ENCODE measurements at places on chromosomes 13 and 19. TPM values are rescaled to one million over a fixed set of nuclear protein-coding genes. Genes with fewer than 3 reads are reported as not detected.

The ZNF578 gene
- total RNA-seq, result 2.5 TPM

- H3K36me3 ChIP-seq, result no peaks in the 10 kb centered on the region
- peak overlapping the region; percentile 58 for H3K27ac ChIP-seq
- H3K4me1 ChIP-seq, result peaks cover 25% of the 10 kb centered on the region
- no peaks in the 10 kb centered on the region for H3K27me3 ChIP-seq
These were observed 60.4 kb downstream of the MYO9B start for GRCh38 chr19:17136021-17136420.

The PSG2 gene
- not detected for total RNA-seq

DNA sequence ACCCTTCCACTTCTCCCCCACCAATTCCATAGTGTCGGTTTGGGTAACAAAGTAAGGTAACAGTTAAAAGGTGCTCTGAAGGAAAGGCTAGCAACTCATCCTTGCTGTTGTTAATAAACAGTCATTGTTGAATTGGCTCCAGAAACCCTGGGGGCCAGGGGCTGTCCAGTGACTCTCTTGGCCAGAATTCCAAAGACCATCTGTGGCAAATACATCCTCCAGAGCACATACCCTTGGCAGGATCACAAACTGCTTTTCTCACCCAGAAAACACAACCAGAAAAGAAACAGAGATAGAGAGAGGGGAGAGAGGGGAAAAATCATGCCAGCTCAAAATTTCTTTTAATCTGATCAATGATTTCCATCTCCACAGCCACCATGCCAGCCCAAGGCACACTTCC, 22.1 kb downstream of the CACNA1A start:
- no peak for DNase-seq
- H3K27ac ChIP-seq, result no peak overlapping the region
- H3K36me3 ChIP-seq, result no peaks in the 10 kb centered on the region
- H3K4me3 ChIP-seq, result no peak overlapping the region
- H3K4me1 ChIP-seq, result no peaks in the 10 kb centered on the region

Measured in natural killer cell (primary cell).